ENCODE measurements at places on chromosomes 4 and X.

GRCh38 chr4:84151574-84151973, 347.5 kb downstream of the NKX6-1 start:
- no peak for DNase-seq

DNA sequence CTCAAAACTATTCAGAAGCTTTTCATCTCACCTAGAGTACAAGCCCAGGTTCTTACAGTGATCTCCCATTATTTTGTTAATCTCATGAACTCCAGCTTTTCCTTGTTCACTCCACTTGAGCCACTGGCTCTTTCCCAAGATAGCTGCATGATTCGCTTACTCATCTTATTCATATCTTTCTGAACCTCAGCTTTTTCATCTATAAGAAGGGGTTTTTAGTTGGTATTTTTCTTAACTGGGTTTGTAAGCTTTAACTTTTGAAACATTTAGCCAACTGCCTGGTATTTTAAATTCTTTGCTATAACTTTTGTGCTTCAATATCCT, 24.0 kb downstream of the GIMD1 start:
- no peak for DNase-seq

- no peak for DNase-seq
Measured at GRCh38 chrX:39633293-39633692, 464.5 kb downstream of the BCOR start.

- no peak for DNase-seq
Measured at GRCh38 chr4:171812665-171813525, at the start of gene GALNTL6. TSS of gene GALNTL6 (plus strand) at chr4:171813404.

GRCh38 chrX:39017716-39018115, 216.5 kb downstream of the MID1IP1 start:
- no peak for DNase-seq

- no peak for DNase-seq
Measured at GRCh38 chr4:128686810-128687209, 122.7 kb upstream of the JADE1 start.

GRCh38 chrX:55754861-55755294, 37.3 kb downstream of the RRAGB start:
- no peak for DNase-seq

DNA sequence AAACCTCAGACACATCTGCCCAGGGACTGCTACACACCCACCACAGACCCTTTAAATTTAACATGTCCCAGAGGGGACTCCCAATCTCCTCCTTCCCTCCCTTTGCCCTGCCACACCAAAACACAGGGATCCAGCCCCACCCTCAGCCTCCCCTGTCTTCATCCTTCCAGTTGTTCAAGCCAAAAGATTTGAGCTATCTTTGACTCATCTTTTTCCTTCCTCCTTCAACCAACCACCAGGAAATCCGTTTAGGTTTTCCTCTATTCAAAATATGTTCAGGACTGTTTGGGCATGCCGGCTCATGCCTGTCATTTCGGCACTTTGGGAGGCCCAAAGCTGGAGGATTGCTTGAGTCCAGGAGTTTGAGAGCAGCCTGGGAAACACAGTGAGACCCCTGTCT, 6.9 kb upstream of the STK32B start:
- DNase-seq, result no peak

DNA sequence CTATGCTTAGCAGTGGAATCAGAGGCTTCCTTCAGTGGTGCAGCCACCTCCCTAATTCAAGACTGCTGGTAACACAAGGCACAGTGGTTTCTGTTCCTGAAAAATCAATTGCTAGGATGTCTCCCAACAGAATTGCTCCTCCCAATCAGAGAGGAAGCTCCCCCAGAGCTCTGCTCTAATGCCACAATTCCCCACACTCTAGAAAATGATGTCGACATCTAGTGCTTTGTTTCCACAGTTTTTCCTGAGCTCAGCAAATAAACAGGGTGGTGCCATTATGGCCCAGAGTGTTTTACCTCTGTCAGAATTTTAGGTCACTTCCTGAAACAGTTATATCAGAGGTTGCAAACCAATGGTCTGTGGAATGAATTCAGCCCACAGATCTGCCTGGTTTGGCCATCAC, 24.7 kb downstream of the TAB3 start:
- DNase-seq, result no peak

GRCh38 chr4:57104706-57105560, 5.3 kb downstream of the IGFBP7 start:
- DNase-seq, result no peak

DNA sequence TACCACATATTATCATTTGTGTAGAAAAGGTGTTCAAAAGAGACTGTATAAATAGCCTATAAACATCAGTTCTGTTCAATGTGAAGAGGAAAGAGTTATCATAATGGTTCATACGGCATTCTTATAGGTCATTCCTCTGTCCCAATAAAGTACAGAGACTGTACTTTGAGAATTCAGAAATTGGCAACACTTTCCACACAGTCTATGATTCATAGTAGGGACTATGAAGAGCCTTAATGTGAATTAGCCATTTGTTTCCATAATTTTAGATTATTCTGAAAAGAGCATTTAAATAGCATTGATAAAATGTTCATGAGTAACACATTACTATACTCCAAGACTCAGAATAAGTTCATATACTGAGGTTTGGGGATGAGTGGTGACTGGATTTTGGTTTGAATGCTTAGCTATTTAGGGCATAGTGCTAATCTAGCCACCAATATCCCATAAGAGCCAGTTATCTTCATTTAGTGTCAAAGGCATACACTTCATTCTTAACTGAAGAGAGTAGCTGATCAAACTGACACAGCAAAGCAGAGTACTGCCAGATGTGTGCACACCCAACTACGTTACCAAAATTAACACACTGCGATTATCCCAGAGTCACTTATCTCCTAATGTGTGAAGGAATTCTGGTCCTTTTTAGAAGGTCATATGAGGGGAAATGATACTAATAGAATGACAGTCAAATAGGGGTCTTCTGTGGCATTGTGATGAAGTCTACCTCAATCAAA, 10.2 kb downstream of the ANK2 start:
- DNase-seq, result no peak

DNA sequence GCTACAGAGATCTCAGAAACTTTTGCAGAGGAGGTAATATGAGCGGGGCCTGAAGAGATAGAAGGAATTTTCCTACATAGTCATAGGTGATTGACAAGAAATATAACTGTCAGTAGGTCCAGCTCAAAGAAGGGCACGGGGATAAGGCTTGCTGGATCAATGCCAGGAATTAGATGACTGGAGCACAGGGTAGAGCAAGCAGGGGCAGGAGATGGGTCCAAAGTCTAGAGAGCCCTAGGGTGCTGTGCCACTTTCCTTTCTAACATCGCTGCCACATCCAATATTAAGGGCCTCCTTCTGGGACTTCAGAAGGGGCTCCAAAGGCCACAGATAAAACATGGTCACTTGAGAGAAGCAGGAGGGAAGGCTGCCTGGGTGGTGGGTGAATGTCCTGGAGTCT, 402.2 kb downstream of the MID1IP1 start:
- DNase-seq, result no peak

DNA sequence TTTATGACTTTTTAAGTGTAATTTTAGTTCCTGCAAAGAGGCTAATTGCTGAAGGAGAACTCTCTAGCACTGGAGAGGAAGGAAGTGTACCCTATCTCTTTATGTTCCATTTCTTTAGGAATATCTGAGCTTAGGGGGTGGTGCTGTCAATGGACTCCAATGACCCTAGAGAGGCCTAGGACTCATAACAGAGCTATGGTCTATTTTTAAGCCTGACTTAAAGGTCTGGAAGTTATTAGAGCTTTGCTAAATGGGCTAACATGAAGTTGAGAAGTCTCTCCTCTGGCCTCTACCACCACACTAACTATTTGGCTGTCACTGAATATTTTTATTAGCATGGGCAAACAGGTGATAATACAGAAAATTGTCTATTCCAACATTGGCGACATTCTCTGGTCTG, 152.2 kb downstream of the SPATA18 start:
- no peak for DNase-seq

DNA sequence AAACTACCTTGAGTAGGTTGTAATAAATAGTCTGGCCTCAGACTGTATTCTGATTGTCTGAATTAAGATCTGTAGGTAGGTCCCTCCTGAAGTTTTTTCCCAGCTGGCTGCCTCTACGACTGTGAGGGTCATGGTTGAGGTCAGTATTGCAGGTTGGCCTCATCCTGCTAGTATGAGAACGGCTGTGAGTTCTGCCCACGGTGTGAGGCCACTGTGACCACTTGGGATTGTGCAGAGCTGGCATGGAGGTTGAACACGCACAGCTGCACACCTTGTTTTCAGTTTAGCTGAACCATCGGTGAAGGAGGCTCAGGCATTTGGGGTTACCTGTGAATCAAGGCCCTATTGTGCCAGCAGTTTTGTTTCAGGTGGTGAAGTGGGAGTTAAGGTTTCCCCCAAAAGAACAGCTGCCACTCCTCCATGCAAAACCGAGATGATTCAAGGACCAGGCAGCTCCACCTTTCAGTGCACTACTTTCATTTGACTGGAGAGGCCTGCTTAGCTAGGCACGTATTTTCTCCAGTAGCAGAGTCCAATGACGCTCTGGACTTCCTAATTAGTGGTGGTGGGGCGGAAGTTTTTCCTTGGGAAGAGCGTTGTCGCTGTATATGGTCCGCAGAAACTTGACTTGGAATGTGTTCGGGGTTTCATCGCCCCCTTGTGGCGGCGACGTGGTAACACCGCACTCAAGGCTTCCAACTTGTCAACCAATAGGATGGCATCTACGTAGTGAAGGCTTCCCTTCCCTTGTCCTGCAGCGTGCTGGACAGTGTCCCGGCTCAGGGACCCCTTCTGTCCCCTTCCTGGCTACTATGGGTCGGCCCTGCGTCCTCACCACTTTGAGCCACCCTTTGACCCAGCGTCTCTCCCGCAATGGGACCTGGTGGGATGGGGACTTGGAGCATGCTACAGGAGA, 13.8 kb downstream of the CMC4 start:
- DNase-seq, result peak; percentile 36

DNA sequence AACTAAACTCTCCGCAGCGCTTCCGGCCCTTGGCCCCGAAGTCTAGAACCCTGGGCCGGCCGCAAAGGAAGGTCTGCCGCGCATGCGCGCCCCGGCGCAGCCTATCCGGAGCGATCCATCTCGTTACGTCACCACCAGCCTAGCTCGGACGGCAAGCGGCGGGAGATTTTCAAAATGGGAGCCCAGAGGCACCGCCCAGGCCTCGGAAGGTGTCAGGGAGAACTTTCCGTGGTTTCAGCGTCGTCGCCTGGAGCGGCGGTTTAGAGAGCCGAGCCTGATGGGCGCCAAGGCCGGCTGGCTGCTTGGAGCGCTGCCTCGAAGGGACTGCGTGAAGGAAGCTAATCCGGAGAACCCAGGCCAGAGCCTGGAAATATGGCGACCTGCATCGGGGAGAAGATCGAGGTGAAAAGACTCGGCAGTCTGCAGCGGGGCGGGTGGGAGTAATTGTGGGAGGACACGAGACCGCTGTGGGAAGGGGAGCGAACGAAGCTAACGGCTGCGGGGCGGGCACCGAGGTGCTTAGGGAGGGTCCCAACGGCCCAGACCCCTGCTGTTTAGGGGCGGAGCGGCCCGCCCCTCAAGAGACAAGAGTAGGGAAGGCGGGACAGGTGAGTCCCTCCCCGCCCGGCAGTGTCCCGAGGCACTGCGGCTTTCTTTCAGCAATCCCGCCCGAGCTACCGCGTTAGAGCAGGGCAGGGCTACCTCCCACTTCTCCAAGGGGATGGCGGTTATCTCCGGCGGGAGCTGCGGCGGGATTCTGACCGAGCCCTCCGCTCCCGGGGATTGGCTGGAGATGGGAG, at the start of gene PLK4:
TSS of gene PLK4 (plus strand) at position 131 of the 800 bp plus-strand sequence. CDS start at position 373, 242 bp downstream.
- peak; percentile 93 for DNase-seq

DNA sequence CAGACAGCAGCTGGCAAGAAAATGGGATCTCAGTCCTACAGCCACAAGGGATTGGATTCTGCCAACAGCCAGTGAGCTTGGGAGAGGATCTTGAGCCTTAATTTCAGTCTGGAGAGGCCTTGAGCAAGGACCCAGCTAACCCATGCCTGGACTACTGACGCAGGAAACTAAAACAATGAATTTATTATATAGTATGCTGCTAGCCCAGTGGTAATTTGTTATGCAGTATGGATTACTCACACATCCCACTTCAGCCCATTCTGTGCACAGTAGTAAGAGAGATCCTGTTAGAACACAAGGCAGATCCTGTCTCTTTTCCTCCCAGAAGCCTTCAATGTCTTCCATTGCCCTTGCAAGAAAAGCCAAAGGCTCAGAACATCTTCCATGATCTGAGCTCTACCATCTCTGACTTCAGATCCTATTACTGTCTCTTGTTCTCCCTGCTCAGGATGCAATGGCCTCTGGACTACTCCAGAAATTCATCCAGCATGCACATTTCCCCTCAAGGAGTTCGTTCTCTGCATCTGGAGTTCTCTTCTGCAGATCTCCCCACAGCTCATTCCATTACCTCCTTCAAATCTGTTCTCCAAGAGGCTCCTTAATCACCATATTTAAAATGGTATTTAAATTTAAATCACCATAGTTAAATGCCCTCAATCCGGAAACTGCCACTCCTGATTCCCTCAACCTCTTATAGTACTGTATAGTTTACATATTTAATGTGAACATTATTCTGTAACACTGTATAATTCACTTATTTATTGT, 27.6 kb downstream of the SMIM20 start:
- no peak for DNase-seq

DNA sequence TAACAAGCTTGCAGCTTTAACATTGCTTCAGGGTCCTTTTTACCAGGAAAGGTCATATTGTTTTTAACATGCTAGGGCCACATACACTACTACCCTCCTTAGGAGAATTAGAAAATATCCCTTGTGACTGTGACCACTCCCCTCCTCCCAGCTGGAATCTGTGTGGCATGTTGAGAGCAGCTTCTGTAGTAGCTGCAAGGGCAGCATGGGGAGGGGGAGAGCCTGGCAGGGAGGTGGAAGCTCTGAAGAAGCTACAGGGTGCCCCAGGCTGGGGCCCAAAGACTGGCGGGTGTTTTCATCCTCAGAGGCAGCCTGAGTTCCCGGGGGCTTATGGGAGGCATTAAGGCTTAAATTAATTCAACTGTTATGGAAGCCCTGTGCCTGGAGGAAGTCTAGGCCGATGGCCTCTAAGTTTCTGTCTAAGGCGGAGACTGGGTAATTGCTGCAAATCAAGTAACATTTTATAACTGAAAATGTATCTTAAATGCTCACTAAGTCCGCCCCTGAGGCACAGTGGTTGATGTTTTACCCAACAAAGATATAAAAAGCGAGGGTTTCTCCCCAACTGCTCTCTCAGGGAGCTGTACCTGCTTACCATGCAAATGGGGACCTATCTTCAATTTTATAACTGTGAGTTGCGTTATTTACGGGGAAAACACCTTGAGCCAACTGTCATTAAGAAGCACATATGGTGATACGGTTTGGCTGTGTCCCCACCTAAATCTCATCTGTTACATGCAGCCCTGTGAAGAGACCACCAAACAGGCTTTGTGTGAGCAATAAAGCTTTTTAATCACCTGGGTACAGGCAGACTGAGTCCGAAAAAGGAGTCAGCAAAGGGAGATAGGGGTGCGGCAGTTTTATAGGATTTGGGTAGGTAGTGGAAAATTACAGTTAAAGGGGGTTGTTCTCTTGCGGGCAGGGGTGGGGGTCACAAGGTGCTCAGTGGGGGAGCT, 37.4 kb upstream of the STS start:
- DNase-seq, result no peak

DNA sequence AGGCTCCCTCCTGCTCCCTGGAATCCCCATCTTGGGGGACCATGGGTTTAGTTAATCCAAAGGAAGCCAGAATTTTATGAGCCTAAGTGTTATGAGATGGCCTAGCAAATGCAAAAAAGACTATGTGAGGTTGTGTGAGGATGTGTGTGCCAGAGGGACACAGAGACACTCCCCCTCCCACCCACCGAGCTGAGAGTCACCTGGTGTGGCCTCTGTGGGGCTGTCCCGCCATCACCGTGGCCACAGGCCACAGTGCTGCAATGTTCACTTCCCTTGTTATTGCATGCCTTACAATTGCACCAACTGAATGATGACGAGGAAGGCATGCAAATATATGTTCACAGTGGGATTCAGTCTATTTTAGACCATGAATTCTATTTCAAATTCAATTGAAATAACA, 601 bp upstream of the FGFBP2 start:
- DNase-seq, result no peak

All from central memory CD4-positive, alpha-beta T cell (primary cell).